ENCODE measurements at places on chromosomes 16 and 17.

DNA sequence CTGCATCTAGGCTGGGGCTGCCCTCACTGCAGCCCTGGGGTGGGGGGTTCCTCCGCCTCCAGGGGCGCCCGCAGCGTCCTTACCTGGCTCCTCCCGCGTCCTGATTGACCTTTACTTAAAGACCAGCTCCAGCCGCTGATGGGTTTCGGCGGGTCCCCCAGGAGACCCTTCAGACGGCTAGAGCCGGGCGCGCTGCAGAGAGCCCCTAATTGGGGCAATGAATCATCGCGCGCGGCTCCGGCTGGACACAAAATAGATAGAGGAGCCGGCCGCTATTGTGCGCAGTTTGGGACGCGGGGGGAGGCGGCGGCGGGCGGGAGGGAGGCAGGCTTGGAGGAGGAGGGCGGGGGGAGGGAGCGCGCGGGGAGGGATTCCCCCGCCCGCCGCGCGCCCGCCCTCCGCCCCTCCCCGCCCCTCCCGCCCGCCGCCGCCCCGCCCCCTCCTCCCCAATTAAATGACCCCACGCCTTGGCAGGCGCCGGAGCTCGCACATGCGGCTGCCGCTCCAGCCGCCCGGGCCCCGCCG, 56.5 kb upstream of the CIBAR2 start:
- no peak for DNase-seq

DNA sequence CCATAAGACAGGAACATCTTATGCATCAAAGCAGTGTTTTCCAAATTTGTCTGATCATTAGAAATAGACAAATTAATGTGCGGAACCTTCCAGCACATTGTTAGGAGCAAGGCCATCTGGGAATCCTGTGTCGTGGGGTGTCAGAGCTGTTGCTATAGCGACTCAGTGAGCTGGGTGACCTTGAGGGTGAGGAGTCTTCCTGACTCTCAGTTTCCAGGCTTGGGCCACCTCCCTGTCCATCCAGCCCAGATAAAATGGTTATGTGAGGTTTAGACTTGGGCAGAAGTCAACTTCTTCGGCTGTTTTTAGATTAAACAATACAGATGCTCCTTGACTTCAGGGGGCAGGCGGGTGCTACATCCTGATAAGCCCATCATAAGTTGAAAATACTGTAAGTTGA, 20.6 kb downstream of the MT1X start:
- DNase-seq: peak; percentile 45

DNA sequence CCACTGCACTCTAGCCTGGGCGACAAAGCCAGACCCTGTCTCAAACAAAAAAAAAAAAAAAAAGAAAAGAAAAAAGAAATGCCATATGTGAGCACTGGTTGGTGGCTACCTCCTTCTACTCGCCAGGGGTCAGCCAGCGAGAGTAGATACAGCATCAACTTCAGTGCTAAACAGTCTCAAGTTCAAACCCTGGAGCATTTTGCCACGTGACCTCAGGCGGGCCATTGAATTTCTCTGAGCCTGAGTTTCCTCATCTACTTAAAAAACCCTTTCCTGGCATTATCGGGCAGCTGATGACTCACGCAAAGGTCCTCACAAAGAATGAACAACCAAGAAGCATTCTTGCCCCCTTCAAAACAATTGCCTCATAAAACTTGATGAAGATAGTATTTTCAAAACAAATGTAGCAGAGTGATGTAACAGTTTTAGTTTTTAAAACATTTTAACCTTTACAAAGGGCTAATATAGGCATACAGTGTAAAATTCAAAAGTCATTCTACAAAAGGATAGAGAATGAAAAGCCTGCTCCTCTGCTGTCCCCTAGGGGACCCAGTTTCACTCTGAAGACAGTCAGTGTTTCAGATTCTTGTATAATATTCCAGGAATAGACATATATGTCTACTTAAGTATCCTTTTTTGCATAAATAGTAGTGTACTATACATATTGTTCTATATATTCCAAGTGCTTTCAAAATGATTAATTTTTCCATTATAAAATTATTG, 28.4 kb downstream of the DNAH2 start:
- DNase-seq: no peak

GRCh38 chr16:79893445-79893844, 292.9 kb upstream of the MAF start:
- DNase-seq: no peak

GRCh38 chr17:78289802-78290363, 58.5 kb downstream of the TMEM235 start:
- peak; percentile 79 for DNase-seq

GRCh38 chr16:71645450-71645849, 19.5 kb downstream of the MARVELD3 start:
- DNase-seq: no peak

DNA sequence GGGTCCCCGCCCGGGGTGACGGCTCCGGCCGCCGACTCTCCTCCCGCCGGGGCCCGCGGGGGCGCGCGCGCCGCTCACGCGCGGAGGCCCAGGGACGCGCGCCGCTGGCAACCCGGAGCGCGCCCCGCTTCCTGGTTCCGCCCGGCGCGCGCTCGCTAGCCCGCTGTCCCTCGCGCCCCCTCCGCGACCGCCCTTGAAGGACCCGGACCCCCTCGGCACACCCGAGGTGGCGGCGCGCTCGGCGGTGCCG, at the start of gene STAT5B:
STAT5B (minus strand) TSS at position 33 of the 250 bp plus-strand sequence. CDS start 44,264 bp downstream, outside the sequence.
- DNase-seq: peak; percentile 85

GRCh38 chr17:33381201-33381600, 88.1 kb upstream of the ASIC2 start:
- DNase-seq: no peak

DNA sequence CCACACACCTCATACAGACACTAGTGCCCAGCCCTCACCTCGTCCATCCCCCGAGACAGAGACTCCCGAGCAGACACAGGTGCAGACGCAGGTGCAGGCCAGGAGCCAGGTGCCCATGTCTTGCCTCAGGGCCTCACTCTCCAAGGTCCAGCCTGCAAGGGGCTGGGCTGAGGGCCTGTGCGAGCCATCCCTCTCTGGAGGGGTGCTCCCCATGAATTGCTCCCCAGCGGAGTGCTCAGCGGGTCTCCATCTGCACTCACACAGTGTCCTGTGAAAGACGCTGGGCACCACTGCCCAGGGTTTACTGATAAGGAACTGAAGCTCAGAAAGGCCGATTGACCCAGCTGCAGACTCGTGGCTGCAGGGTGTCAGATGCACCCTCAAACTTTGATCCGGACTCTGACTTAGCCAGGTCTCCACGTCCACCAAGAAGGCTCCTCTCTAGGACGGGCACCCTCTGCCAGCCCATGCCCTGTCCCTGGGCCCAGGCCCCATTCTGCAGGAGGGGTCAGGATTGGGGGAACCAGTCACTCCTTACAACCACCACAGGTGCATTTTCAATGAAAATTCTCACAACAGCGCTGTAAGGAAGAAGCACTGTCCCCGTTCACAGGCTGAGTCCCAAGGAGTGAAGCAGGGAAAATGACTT, 16.9 kb downstream of the POLR3K start:
- no peak for DNase-seq

- no peak for DNase-seq
Measured at GRCh38 chr17:79776376-79777119, 1.4 kb upstream of the CBX2 start.

DNA sequence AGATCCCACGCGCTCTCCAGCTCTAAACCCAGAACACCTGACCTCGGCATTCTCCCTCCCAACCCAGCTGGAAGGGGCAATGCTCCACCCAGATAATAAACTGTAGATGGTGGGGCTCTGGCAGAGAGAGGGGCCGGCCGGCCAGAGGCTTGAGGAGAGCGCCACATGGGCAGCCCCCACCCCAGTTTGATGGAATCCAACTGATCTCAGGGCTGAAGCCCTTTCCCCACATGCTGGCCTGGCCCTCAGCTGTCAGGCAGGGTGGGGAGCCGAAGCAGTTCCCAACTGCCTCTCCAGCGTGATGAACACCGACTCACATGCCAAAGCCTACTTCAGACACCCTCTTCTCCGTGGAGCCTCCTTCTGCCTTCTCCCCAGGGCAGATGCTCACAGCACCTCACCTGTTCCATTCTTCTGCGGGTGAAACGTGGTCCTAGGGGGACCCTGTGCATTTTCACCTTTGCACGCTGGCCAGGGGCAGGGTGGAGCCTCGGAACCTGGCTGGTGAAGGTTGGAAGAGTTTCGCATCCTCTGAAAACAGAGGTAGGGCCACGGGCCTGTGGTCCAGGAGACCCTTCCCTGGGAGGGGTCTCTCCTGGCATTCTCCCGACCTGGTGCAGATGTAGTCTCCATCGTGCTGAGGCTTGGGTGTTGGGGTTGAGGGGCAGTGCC, 65.7 kb upstream of the ZNF469 start:
- DNase-seq: no peak

- no peak for DNase-seq
Measured at GRCh38 chr17:68740555-68741447, 139.6 kb upstream of the FAM20A start.

DNA sequence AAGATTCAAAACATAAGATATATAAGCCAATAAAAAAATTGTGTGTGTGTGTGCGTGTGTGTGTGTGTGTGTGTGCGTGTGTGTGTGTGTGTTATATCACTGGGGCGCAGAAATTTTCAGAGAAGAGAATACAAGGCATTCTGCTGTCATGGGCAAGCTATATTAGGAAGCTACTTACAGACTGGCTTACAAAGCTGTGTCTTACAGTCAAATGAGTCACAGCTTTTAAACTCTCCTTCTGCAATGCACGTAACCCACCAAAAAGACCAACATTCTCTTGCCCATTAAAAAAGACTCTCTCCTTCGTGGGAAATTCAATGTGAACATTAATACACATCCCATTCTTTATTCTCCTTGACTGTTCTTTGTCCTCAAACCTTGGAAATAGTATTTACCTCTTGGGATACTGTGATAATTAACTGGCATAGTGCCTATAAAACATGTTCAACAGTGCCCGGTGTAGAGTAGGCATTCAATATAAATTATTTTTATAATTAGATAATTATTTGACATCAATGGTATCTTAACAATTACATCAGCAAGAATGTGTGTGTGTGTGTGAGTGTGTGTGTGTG, 860.4 kb upstream of the SOX9 start:
- DNase-seq: no peak

DNA sequence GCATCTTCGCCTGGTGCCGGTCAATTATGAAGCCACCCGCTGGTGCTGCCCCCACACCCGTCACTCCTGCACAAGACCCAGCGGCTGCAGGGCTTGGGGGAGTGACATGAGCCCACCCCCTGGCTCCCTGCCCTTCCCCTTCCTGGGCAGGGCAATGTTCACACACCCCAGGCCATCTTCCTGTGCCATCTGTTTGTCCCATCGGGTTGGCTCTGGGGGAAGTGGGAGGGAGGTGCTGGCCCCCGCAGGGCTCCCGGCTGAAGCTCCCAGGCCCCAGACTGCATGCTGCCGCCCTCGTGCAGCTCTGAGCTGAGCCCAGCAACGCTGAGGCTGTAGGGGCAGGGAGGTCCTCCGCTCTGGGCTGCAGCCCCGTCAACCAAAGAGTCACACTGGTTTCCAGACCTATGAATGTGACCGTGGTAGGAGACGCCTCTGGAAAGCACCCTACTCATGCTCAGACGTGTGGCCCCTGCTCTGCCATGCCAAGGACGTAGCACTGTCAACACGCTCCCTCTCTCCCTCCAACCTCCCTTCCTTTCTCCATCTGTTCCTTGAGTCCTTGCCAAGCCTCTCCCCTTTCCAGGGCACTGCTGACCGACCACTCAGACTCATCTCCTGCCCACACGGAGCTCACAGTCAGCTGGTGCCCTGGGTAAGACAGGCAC, 140.4 kb downstream of the ENGASE start:
- no peak for DNase-seq

- DNase-seq: no peak
Measured at GRCh38 chr16:69855592-69855991, 93.5 kb downstream of the WWP2 start.

- DNase-seq: no peak
Measured at GRCh38 chr17:49063652-49064051, 66.5 kb downstream of the IGF2BP1 start.

All from activated CD8-positive, alpha-beta memory T cell treated with anti-CD3 and anti-CD28 coated beads, Interleukin-2, amount 50 U/mL, for 48 hours (primary cell).